ENCODE measurements at places on chromosomes 5 and 9. TPM values are rescaled to one million over a fixed set of nuclear protein-coding genes. Genes with fewer than 3 reads are reported as not detected.

Gene ZNF462
- total RNA-seq, result 0.18 TPM

Gene GPR151
- total RNA-seq, result not detected

Gene PRDM9
- not detected for total RNA-seq

Gene PCDHB3
- total RNA-seq, result not detected

Gene SLC1A3
- total RNA-seq, result not detected

Gene AMBP
- total RNA-seq, result not detected

Gene THG1L
- 20.3 TPM for total RNA-seq

Gene RAB3C
- not detected for total RNA-seq

Gene KCNN2
- total RNA-seq, result not detected

Gene SLC6A7
- not detected for total RNA-seq

Gene SLC45A2
- total RNA-seq, result 0.14 TPM

Gene BARHL1
- not detected for total RNA-seq

Gene PCDHB4
- total RNA-seq, result not detected

Gene ANXA2R
- 26.2 TPM for total RNA-seq
